ENCODE measurements at places on chromosomes 11 and 22.

DNA sequence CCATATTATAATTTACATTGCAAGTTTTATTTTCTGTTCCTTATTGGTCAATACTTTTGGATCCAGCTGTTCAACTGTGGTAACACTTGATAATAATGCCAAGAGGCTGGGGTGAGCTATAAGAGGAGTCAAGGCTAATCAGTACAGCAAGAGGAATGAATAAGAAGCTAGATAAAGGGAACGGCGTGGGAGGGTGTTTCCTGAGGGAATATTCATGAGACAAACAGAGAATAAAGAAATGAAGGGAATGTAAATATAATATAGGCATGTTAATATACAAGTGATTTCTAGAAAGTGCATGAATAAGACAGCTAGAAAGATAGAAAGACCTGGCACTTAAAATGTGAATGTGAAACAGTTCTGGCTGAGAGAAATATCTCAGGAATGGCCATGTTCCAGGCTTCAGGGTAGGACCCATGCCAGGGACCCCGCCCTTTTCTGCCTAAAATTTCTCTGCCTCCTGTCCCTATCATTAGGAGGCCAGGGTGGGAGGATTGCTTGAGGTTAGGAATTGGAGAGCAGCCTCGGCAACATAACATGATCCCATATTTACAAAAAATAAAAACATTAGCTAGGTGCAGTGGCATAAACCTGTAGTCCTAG, 3.9 kb downstream of the OR51B4 start:
- no peak for DNase-seq

- DNase-seq = no peak
Observed at GRCh38 chr11:9462806-9463537, 2.2 kb downstream of the ZNF143 start.

DNA sequence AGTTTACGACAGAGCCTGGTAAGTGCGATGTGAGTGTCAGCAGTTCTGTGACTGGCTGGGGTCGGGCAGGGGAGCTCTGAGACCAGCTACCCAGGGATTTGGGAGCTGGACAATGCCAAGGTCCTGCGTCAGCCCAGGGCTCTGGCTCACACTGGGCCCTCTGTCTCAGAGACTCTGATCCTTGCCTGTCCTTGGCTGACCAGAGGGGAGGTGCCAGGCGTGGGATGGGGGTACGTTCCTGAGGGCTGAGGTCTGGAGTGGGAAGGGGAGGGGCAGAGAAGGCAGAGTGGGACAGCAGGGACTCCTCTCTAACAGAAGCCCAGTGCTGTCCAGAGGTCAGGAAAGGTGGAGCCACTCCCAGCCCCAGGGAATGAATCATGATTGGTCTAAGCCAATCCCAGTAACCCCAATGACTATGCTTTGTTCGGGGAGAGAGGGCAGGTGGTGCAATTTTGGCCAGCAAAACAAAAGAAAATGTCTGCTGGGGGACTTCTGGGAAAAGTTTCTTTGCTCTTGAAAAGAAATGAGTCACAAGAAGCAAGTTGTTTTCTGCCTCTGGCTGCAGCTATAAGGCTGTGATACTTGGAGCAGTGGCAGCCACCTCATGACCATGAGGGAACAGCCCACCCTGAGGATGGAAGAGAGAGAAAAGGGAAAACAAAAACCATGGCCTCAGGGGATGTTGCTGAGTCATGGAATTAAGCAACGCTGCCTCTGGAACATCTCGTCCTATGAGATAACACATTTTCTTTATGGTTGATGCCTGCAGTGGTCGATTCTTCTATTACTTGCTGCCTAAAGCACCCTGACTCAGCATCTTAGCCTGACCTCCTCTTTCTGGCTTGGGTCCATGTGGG, 108.3 kb downstream of the CHST1 start:
- no peak for DNase-seq

DNA sequence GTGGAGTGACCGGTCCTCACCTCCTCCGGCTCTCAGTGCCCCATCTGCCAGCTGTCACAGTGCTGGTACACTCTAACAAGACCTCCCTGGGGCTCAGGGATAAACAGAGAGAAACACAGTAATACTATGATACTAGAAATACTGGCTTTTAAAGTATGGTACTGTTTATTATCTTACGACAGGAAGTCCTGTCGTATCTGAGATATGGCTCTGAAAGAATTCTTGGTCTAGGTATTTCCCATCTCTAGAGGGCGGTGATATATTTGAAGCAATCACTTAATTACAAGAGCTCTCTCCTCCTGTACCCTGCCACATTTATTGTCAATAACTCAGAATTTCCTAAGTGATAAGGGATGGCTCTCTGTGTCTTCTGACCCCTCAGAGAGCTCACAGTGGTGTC, 119.1 kb downstream of the RRM1 start:
- no peak for DNase-seq

GRCh38 chr22:50612528-50613221, 12.1 kb downstream of the MAPK8IP2 start:
- peak; percentile 66 for DNase-seq

- DNase-seq = no peak
Observed at GRCh38 chr11:105202844-105203548, 63.4 kb upstream of the CARD18 start.
